ENCODE measurements at places on chromosomes 6 and 20. TPM values are rescaled to one million over a fixed set of nuclear protein-coding genes. Genes with fewer than 3 reads are reported as not detected.

Gene POPDC3
- 1.3 TPM for total RNA-seq

Gene OR2B6
- total RNA-seq: not detected

Gene ENPP5
- total RNA-seq: 13.4 TPM

GRCh38 chr6:165906-166305 is 126.4 kb upstream of the DUSP22 start:
- peaks cover 30% of the 10 kb centered on the region for H3K27me3 ChIP-seq
- no peak overlapping the region for H3K27ac ChIP-seq
- H3K4me1 ChIP-seq: no peaks in the 10 kb centered on the region
- no peak for DNase-seq

GRCh38 chr6:105072798-105073199 is 107.0 kb downstream of the POPDC3 start:
- peaks cover 6% of the 10 kb centered on the region for H3K4me1 ChIP-seq
- H3K4me3 ChIP-seq: no peak overlapping the region
- H3K27me3 ChIP-seq: no peaks in the 10 kb centered on the region
- no peak overlapping the region for H3K27ac ChIP-seq
- DNase-seq: no peak

DNA sequence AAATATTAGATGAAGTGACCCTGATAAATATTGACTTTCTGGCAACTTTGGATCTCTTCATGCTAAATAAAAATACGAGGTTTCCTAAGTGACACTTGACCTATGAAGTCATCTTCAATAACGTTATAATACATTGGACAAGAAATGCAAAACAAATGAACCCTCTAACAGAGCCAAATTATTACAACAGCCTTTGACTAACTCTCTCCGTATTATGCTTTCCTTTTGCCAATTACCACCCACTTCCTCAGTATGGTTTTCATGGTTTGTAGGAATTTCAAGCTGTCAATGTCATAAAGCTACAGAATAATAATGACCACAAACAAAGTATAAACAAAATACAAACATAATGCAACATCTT is 210.5 kb downstream of the MOXD1 start:
- no peaks in the 10 kb centered on the region for H3K4me1 ChIP-seq
- H3K36me3 ChIP-seq: no peaks in the 10 kb centered on the region
- no peak overlapping the region for H3K27ac ChIP-seq

- H3K36me3 ChIP-seq: no peaks in the 10 kb centered on the region
- H3K4me3 ChIP-seq: no peak overlapping the region
- H3K4me1 ChIP-seq: peaks cover 4% of the 10 kb centered on the region
- DNase-seq: no peak
Observed at GRCh38 chr20:24165301-24166122, 176.9 kb upstream of the GGTLC1 start.

DNA sequence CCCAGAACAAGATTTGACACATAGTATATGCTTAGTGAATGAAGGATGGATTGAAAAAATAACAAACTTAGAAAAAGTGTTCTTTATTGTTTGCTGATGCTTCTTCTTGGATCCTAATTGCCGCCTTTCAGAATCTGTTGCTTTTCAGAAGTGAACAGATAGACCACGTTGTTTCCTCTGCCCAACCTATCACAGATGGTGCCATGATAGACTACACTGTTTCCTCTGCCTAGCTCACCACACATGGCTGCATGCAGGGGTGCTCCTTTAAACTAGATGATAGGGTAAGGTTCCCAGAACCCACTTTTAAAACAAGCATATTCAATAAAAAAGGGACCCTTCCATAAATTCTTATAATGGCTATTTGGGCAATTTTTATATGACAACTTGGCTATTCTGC is 4.6 kb upstream of the RGS17 start:
- peaks cover 42% of the 10 kb centered on the region for H3K27me3 ChIP-seq
- no peaks in the 10 kb centered on the region for H3K36me3 ChIP-seq
- H3K27ac ChIP-seq: no peak overlapping the region
- peaks cover 1% of the 10 kb centered on the region for H3K4me1 ChIP-seq

DNA sequence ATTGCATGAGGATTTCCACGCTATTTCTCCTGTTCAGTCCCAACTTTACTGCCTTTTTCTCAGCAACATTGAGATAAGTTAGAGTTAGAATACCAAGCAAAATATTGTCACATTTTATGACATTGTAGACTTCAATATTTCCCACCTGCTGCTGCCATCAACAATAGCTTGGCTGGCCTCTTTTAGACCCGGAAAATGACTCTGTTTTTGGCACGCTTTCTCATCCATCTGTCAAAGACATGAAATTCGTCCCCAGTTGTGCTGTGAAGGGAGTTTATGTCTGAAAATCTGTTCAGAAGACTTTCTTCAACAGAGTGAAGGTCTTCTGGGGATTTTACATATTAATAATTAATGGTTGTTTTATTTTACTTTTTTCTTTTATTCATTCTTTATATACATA is 857.3 kb downstream of the FRK start:
- H3K4me1 ChIP-seq: peaks cover 1% of the 10 kb centered on the region
- no peaks in the 10 kb centered on the region for H3K36me3 ChIP-seq
- H3K27me3 ChIP-seq: no peaks in the 10 kb centered on the region
- no peak overlapping the region for H3K4me3 ChIP-seq
- no peak for DNase-seq

DNA sequence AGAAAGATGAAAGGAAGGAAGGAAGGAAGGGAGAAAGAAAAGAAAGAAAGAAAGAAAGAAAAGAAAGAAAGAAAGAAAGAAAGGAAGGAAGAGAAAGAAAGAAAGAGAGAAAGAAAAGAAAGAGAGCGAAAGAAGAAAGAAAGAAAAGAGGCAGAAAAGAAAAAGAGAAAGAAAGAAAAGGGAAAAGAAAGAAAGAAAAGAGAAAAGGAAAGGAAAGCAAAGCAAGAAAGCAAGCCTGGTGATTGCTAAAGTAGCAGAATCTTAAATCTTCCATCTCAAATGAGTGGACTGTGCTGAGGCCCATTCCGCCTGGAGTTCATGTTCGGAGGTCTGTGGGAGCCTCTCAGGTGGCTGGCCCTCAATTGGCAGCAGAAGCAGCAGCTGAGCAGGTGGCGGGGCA is 148.4 kb downstream of the TFAP2A start:
- no peak overlapping the region for H3K4me3 ChIP-seq
- no peaks in the 10 kb centered on the region for H3K36me3 ChIP-seq
- no peak for DNase-seq

GRCh38 chr6:30167101-30167500 is 3.8 kb downstream of the TRIM15 start:
- H3K4me1 ChIP-seq: no peaks in the 10 kb centered on the region
- H3K4me3 ChIP-seq: no peak overlapping the region
- no peak overlapping the region for H3K27ac ChIP-seq
- no peak for DNase-seq
- H3K27me3 ChIP-seq: peaks cover 66% of the 10 kb centered on the region
- H3K36me3 ChIP-seq: no peaks in the 10 kb centered on the region
